ENCODE measurements at places on chromosomes 12 and 14.

DNA sequence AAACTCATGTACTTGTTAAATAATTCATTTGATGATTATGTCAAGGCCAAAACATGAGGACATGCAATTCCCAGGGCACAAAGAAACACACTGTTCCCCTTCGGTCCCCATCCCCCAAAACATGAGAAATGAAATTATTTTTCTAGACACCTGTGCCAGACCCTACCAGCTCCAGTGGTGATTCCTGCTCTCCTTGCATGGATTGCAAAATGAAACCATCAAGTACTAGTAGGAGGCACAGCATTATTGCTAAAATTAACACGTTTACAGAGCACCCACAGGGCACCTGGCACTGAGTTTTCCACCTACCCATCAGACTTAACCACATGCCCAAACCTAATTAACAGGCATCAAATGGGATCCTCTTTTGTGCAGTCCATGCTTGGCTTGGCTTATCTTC is 76.6 kb downstream of the ZFC3H1 start:
- H3K27ac ChIP-seq, result no peak overlapping the region
- no peaks in the 10 kb centered on the region for H3K36me3 ChIP-seq
- no peaks in the 10 kb centered on the region for H3K4me1 ChIP-seq
- no peak for DNase-seq
- H3K4me3 ChIP-seq, result no peak overlapping the region
- peaks cover 3% of the 10 kb centered on the region for H3K27me3 ChIP-seq

GRCh38 chr14:89303456-89304435 is 113.3 kb downstream of the FOXN3 start:
- peak overlapping the region; percentile 95 for H3K27ac ChIP-seq
- H3K4me3 ChIP-seq, result peak overlapping the region; percentile 53
- H3K27me3 ChIP-seq, result no peaks in the 10 kb centered on the region
- H3K4me1 ChIP-seq, result peaks cover 42% of the 10 kb centered on the region

GRCh38 chr14:69841656-69842055 is 37.6 kb upstream of the SMOC1 start:
- peaks cover 1% of the 10 kb centered on the region for H3K27me3 ChIP-seq
- H3K4me3 ChIP-seq, result no peak overlapping the region
- no peaks in the 10 kb centered on the region for H3K4me1 ChIP-seq
- H3K27ac ChIP-seq, result no peak overlapping the region
- no peak for DNase-seq

DNA sequence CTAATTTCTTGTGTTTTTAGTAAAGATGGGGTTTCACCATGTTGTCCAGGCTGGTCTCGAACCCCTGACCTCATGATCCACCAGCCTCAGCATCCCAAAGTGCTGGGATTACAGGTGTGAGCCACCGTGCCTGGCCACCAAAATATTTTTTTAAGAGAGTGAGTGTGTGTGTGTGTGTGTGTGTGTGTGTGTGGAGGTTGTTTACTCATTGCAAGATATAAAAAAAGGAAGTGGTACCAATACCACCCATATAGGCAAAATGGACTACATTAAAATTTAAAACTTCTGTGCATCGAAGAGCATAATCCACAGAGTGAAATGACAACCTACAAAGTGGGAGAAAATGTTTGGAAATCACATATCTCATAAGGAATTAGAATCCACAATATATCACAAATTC is 15.5 kb upstream of the CLEC2A start:
- peaks cover 9% of the 10 kb centered on the region for H3K27me3 ChIP-seq
- no peaks in the 10 kb centered on the region for H3K4me1 ChIP-seq
- no peak overlapping the region for H3K27ac ChIP-seq
- DNase-seq, result no peak
- no peaks in the 10 kb centered on the region for H3K36me3 ChIP-seq
- H3K4me3 ChIP-seq, result no peak overlapping the region

GRCh38 chr12:70241845-70242244 is 1.4 kb upstream of the CNOT2 start:
- peak overlapping the region; percentile 99 for H3K27ac ChIP-seq
- H3K4me1 ChIP-seq, result peaks cover 39% of the 10 kb centered on the region
- H3K36me3 ChIP-seq, result peaks cover 24% of the 10 kb centered on the region
- no peaks in the 10 kb centered on the region for H3K27me3 ChIP-seq
- no peak for DNase-seq
- peak overlapping the region; percentile 99 for H3K4me3 ChIP-seq

DNA sequence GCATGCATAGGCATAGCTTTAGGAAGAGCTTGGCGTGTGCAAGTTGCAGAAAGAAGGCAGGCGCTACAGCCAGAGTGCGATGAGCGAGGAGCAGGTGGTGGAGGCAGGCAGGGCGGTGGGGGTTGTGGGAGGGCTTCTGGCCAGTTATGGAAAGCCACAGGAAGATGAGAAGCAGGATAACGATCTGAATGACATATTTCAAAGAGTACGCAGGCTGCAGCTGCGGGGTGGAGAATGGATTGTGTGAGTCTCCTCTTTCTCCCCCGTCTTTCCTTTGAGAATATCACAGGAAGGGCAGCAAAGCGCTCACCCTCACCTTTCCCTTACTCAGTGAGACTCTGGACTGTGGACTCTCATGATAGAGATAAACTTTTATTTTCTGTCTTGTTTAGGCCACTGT is 48.7 kb upstream of the PLXNC1 start:
- peaks cover 21% of the 10 kb centered on the region for H3K4me1 ChIP-seq
- no peaks in the 10 kb centered on the region for H3K36me3 ChIP-seq
- H3K27ac ChIP-seq, result no peak overlapping the region
- no peak for DNase-seq
- H3K27me3 ChIP-seq, result peaks cover 11% of the 10 kb centered on the region
- H3K4me3 ChIP-seq, result no peak overlapping the region

DNA sequence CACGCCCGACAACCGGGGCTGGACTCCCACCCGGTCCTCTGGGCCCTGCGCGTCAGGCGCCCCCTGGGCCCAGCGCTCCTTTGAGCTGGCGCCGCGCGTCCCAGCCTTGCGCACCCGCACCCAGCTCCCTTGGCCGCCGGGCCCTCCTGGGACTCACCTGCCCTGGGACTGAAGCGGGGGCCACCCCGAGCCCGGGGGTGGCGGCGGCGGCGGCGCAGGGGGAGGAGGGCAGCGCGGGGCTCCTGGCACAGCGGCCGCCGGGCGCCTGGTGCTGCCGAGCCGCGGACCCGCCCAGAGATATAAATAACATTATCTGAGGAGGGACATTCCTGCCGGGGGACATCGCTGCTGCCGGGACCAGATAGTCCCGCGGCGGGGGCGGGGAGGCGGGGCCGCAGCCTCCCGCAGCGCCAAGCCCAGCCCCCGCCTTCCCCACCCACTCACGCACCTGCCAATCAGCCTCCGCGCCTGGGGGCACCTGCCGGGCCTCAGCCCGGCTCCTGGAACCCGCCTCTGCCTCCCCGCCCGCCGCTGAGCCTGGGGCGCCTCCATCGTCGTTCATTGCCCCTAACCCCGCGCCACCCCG is at the start of gene SPTB:
Gene SPTB, minus strand, starts transcription at position 273 of the 586 bp plus-strand sequence. CDS start 56,813 bp downstream, outside the sequence.
- peak within 1 kb of the TSS; percentile 84 for H3K27ac ChIP-seq
- H3K27me3 ChIP-seq, result peaks cover 79% of the 10 kb centered on the region
- H3K36me3 ChIP-seq, result no peaks in the 10 kb centered on the region
- H3K4me1 ChIP-seq, result peaks cover 18% of the 10 kb centered on the region

All from mesothelial cell of epicardium (in vitro differentiated cells).